ENCODE measurements at places on chromosomes 12 and 14.

- no peak for DNase-seq
Observed at GRCh38 chr12:50110127-50110761, 1.8 kb upstream of the COX14 start.

DNA sequence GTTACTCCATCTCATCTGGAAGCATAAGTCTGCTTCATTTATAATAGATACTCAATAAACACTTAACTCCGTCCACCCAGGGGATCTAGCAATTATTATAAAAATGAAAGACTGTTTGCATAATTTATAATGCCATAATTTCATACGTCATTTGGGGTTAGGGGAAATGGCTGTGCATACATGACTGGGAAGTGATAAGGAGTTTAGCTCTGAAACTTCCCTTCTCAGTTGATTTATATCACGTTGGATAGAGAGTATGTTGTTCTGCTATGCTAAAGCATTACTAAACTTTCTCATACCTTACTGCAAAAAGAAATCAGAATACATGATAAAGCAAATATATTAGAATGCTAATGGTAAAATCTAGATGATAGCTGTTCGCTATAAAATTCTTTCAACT, 90.4 kb upstream of the DYNC1H1 start:
- no peak for DNase-seq

GRCh38 chr14:58942516-58942915, 246.0 kb upstream of the DAAM1 start:
- no peak for DNase-seq

- DNase-seq, result no peak
Observed at GRCh38 chr14:105854600-105855245, 328.3 kb downstream of the TMEM121 start.

- no peak for DNase-seq
Observed at GRCh38 chr12:59079002-59079401, 158.7 kb upstream of the LRIG3 start.

- DNase-seq, result no peak
Observed at GRCh38 chr12:93679308-93679925, 2.2 kb downstream of the CRADD start.

DNA sequence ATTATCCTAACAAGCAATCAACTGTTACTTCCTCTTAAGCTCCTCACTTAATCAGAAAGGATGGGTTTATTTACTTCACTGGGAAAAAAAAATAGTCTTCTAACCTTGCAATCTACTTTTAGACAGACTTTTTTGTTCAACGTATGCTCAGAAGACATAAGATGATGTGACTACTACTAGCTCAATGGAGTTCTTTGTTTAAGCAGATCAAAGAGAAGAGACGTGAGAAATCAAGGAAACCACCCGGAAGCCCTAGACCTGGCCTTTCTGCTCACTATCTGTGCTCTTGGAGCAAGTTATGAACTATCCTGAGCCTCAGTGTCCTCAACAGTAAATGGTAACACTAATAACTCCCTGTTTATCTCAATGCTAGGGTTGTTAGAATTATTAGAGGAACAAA, 78.5 kb downstream of the ARMH4 start:
- DNase-seq, result no peak
